ENCODE measurements at places on chromosomes 11 and 22.

GRCh38 chr22:32949391-32950173 lies 108.6 kb downstream of the SYN3 start:
- DNase-seq: no peak

GRCh38 chr22:37303821-37304274 lies 21.5 kb downstream of the CYTH4 start:
- DNase-seq: no peak

DNA sequence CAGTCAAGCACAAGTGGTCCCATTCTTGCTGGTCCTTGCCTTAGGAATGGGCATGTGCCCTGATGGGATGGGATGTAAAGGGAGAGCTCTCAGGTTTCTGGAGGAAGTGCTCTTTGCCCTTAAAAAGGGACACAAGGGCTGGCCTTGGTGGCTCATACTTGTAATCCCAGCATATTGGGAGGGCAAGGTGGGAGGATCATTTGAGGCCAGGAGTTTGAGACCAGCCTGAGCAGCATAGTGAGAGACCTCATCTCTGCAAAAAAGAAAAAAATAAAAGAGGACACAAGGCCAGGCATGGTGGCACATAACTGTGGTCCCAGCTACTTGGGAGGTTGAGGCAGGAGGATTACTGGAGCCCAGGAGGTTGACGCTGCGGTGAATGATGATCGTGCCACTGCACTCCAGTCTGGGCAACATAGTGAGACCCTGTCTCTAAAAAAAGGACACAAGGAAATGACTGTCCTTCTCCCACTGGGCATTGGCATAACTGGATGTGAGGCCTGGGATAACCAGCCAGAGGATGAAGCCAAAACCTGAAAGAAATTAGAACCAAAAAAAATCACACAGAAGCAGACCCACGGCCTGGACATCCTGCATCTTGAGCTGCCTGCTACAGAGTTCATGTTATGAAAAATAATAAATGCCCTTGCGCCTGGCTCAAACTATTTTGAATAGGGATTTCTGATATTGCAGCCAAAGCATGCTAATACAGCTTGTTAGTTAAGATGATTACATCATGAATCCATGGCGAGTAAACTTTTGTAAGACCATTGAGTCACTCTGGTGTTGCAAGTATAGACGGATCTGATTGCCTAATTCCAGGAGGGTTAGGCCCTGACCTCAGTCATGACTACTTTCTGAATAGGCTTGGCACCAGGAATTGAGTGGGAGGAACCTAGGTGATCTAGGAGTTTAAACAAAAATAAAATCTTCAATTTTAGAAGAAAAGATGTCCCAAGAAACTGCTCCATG lies 12.9 kb upstream of the CRKL start:
- no peak for DNase-seq

DNA sequence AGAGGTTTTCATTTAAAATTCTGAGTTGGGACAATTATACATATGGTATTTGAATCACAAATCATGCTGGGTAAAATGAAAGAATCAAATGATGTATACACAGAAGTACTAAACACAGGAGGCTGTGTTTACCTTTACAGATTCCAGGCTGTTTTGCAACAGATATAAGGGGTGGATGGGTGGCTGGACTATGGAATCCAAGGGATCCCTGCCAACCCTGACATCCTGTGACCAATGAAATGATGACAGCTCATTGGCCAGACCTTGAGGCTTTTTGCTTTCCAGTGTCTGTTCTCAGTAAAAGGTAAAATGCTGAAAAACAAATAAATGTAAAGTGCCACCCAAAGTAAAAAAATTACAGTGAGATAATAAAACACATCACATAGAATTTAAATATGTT lies 3.3 kb upstream of the DDI1 start:
- DNase-seq: no peak

DNA sequence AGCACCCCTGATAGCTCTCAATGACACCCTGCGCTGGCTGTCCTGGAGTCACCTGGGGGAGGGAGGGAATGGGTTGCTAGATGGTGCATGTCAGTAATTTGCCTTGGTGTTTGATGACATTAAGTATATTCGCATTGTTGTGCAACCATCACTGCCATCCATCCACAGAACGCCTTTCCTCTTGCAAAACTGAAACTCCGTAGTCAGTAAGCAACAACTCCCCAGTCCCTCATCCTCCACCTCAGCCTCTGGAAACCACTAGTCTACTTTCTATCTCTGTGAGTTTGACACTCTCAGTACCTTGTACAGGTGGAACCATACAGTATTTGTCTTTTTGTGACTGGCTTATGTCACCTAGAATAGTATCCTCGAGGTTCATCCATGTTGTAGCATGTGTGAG lies 62.6 kb downstream of the PKNOX2 start:
- no peak for DNase-seq

DNA sequence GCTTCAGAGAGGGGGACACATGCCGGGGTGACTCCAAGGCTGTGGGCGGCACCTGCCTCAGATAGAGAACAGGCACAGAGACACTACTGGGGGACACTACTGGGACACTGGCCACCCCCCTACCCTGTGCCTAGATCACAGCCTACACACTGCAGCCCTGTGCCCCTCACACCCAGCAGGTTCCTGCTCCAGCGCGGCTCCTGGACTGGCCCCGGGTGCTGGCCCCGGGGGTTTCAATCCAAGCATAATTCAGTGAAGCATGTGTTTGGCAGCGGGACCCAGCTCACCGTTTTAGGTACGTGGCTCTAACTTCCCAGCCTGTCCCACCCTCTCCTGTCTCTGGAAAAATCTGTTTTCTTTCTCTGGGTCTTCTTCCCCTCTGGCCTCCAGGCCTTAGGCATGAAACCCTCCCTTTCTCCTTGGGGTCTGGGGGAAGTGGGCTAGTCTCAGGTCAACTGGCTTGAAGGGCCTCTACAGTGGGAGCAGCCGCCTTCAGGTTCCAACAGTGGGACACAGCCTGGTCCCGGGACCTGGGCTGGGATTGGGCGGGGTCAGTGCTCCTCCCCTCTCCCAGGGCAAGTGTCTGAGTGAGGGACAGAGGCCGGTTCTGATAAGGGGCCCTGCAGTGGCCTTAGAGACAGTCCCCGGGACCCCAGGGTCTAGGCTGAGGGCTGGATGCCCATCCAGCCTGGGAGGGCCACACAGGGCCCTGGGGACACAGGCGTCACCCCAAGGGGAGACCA lies 98.8 kb downstream of the CRYBB2 start:
- DNase-seq: no peak

DNA sequence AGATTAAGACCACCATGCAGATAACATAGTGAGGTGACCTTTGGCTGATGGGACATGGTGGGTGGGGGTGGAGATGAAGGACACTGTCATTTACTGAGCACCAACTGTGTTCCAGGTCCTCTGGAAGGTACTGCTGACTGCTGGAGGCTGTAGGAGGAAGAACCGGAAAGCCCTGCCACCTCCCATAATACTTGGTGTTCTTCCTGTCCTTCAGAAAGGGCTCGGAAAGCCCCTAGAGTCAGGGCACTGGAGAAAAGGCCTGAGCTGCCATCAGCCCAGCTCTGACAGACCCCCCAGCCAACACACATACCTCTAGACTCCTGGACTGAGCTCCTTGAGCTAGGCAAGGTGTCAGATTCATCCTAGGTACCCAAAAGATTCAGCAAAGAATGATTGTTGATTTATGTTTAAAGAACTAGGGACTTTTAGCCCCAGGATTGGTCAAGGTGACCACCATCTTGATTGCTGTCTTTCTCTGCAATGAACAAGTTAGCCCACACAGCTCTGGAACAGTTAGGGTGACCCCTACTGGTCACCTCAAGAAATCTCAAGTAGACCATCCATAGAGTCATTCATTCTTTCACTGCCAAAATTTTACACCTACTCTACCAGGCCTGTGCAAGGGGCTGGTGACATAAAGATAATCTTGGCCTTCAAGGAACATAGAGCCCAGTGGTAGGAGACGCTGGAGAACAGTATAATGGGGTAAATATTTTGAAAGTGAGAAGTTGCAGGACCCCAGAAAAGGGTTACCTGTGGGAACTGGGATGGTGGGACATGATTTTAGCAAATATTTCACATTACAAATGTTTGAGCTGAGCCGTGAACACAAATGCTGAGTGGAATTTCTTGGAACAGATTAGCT lies 39.4 kb downstream of the IRAG1 start:
- no peak for DNase-seq

DNA sequence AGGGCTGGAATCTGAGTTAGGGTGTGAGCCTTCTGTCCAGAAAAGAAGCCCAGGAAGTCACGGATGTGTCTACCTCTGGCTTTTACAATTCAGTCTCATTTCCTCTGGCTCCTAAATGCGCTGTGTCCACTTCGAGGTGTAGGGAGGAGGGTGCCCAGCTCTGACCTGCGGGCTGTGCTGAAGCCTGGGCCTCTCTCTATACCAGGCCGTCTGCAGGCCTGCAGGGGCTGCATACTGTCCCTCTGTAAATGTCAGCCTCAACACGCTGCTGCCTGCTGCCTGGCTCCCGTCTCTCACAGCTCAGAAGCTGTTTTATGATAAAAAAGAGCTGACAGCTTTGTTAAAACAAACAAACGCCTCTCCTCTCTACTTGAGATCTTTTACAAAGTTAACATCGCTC lies 14.5 kb downstream of the ARVCF start:
- DNase-seq: no peak

DNA sequence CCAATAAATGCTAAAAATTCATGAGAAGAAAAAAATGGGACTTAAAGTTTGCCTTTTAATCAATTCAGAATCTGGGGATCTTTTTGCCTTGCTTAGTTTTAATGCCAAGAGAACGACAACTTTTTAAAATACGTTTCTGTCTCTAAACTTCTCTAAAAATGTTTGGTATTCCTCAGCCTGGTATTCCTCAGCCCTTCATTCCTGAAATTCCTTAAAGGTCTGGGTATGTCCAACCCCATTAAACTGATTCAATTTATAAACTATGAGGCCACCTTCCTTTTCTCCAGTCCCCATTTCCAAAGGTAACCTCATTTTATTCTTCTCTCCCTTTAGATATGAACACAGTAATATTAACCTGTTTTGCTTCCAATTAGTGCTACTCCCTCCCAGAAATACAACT lies 16.6 kb downstream of the POLA2 start:
- DNase-seq: no peak

GRCh38 chr11:17256512-17256911 lies 20.0 kb upstream of the NUCB2 start:
- no peak for DNase-seq

All from stimulated activated CD4-positive, alpha-beta T cell treated with anti-CD3 and anti-CD28 coated beads, Interleukin-1b, Interleukin-23, amount 100 ng/mL, for 1 hour (primary cell).